ENCODE measurements at places on chromosomes 1 and 21.

DNA sequence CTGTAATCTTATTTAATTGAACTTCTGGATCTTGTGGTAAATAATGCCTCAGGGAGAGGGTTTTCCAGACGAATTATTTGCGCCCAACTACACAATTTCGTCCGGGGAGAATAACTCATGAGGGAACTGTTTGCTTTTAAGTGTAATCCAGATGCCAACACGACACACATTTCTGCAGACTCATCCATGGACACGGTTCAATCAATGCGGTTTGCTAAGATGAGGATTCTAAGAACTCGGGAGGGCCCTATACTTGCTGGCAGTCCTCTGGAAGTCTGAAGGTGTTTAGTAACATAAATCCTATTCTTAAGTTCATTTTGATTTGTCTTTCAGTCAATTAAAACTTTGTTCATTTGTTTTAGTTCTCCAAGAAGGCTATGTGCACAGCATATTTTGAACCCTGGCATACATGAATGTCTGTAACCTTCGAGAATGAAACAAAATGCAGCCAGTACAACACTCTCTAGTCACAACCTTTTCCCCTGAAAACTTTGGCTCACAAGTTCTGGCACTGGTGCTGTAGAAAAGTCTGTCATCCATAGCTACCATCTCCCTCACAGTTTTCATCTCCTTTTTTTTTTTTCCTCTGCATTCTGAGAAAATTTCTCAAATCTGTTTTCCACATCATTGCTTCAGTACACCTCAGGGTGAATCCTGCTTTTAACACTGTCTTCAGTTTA lies 38.8 kb downstream of the DIPK1A start:
- no peak for DNase-seq

GRCh38 chr1:19749685-19750084 lies 50.0 kb downstream of the TMCO4 start:
- DNase-seq: no peak

DNA sequence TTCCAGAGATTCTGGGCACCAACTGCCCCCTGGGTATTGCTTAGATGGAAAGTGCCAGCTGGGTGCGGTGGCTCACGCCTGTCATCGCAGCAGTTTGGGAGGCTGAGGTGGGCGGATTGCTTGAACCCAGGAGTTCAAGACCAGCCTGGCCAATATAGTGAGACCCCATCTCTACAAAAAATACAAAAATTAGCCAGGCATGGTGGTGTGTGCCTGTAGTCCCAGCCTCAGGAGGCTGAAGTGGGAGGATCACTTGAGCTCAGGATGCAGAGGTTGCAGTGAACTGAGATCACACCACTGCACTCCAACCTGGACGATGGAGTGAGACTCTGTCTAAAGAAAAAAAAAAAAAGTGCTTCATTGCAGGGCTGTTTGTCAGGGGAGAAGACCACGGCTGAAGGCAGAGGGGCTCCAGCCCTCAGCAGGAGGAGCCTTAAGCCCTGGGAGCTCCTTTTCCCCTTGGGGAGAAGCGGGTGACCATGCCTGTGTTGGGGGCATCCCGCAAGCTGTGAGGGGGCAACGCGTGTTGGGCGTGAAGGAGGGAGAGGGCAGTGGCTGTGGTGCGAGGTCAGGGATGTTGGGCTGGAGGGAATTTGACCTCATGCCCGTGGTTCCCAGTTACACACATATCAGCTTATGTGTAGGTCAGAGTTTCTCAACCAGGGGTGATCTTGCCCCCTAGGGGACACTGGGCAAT lies 131.5 kb upstream of the VAMP3 start:
- no peak for DNase-seq

DNA sequence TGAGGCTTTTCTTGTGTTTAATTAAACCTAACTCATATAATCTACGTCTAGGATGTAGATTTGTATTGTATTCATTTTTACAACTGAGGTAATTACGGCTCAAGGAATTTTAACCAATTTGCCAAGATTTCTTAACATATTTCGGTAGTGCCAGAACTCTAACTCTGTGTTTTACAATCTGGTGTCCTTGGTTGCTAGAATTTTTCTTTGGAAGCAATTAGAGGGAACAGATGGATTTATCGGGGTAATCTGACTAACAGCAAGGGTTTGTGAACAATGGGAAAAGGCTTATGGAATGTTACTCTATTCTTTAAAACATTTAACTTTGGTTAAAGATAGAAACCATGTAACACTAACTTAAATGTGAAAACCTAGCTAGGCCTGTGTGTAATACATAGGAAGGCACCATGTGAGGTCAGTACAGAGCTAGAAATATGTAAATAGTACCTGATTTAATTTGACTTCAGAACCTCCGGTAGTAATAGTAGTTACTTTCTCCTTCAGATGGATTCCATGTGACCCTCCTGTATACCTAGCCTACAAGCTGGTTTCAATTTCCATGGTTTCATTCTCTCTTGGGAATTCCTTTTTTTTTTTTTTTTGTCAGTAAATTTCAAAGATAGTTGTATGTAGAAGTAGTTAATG lies 1.2 kb downstream of the MTF2 start:
- no peak for DNase-seq

DNA sequence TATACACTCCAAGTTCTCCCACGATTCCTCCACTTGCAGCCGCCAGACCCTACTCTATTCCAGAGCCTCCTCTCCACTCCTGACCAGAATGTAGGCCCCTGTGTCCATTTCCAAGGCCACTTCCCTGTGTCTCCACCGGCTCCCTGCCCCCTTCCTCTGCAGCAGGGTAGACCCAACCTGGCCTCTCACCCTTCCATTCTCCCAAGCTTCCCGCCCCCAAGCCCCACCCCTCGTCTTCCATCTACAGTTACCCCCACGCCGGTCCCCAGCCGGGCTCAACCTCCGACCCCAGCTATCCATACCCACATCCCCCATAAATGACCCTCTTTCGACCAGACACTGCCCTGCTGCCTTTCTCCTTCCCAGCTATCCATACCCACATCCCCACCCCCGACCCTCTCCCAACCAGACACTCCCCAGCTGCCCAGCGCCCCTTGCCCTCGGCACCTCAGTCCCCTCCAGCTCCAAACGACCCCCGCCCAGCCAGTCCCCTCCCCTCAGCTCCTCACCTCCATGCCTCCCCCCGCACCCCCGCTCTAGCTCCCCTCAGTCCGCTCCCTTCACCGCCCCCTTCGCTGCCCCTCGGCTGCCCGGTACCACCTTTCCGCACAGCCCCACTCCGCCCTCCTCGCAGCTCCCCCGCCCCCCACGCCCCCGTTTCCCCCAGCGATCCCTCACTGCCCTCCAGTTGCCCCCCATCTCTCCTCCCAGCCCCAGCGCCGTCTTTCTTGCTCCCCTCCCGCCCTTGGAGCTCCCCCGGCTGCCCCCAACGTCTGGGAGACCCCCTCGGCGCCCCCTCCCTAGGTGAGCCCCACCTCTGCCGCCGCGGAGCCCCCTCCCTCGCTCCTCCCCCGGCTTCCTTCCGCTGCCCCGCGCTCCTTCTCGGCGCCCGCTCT lies 670 bp downstream of the RAB3B start:
- no peak for DNase-seq

DNA sequence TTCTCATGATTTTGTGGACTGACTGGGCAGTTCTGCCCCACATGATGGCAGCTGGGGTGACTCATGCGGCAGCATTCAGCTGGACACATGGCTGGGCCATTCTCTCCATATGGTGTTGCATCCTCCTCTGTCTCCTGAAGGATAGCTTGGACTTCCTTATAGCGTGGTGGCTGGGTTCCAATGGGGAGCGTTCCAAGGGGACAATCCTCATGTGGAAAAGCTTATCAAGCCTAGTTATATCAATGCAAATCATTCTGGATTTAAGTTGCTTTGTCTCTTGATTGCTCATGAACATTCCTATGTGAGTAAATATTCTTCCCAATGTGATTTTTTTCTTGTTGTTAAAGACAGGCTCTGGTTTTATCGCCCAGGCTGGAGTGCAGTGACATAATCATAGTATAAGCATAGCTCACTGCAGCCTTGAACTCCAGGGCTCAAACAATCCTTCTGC lies 13.2 kb upstream of the SLC2A1 start:
- DNase-seq: no peak
